ENCODE measurements at places on chromosomes 12 and 14.

DNA sequence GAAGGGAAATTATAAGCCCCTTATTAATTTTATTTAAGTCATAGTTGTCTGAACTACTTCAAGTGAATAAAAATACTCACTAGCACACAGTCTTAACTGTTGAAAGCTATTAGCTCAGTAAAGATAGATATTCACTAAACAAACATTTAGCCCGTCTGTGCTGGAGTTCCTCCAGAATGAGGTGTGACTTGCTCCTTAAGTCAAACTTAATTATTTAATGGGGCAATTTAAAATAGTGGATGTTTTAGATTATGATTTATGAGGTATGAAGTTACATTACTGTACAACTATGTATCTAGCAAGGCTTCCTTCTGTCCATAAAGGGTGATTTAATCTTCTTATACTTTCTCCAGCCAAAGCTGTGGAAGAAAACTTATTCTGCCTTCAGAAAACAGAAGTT is 414.0 kb upstream of the FLRT2 start:
- DNase-seq: no peak

DNA sequence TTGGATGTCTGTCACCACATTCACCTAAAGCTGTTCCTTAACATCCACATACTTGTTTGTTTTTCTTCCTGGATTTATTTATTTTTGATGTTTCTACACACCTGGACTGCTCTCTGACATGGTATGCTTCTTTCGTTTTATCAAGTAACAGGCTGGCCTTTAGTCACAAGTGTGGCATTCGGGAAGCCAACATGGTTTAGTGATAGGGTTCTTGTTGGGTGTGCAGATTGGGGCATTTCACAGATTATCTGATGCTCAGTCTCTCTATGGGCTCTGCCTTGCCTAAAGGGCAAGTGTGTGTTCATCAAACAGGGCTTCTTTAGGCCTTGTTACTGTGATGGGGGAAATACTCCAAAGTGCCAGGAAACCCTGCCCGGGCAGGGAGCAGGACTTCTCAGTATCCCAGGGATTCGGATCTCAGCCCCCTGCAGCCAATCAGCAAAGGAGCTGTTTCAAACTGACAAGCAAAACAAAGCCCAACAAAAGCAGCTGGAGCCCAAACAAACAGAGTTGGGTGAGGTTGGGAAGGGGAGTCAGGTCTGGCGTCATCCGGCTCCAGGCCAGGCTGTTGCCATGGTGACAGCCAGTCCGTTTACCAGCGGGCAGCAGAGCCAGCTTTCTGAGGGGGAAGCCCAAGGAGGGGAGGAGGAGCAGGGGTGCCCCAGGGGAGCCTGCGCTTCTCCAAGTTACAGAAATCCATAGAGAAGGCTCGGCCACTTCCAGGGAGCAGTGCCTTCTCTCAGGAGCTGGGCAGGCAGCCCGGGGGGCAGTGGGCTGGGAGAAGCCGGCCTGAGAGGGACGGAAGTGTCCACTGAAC is 31.9 kb downstream of the FOS start:
- DNase-seq: no peak

DNA sequence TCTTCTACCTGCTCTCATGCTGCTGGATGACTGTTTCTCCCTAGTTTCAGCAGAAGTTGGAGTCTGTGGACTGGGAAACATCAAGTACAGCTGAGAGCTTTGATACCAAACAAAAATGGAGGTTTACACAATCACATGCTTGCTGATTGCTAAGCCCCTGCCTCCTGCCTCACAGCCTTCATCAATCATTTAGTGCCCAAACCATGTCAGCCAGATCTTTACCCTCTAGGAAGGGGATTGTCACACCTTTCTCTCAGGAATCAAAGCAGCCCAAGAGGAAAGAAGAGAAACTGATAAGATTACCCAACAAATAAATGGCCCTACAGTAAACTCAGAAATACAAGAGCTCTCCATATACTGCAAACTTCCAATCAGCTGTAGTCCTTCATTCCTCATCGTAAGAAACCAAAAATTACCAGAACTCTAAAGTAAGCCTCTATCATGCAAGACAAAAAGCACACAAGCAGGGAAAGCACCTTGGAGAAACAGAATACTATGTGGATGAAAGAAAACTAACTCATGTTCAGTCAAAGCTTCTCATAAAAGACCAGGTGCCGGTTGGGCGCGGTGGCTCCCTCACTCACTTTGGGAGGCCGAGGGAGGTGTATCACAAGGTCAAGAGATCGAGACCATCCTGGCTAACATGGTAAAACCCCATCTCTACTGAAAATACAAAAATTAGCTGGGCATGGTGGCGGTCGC is 63.6 kb upstream of the RESF1 start:
- DNase-seq: no peak

GRCh38 chr12:19196959-19197630 is 67.6 kb downstream of the PLEKHA5 start:
- DNase-seq: no peak

- DNase-seq: no peak
These were observed 22.8 kb upstream of the CEBPE start for GRCh38 chr14:23141706-23142444.

DNA sequence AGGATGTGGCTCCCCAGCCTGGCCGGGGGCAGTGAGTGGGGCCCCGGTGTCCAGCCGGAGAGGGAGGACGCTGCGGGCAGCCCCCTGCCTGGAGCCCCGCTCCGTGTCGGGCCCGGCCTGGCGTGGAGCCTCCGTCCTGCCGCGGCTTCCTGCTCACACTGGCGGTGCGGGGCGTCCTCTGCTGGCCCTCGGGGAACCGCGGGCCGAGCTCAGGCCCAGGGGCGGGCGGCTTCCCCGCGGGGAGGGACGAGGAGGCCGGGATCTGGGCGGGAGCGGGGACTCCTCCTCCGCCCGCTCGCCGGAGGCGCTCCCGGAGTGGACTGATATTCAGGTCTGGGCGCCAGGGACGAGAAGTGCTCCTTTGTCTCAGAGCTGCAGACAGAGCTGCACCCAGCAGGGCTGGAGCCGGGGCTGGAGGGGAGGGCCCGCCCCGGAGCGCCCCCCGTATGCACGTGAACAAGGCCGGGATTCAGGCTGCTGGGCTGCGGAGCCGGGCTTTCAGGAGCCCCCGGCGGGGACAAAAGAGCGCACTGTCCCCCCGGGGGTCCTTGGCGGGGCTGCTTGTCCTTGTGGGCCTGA is 2.2 kb downstream of the MMP17 start:
- DNase-seq: no peak

- no peak for DNase-seq
These were observed 125.8 kb downstream of the C12orf42 start for GRCh38 chr12:103369929-103370328.

All from GM12891 (cell line).